ENCODE measurements at places on chromosomes 11 and 22. TPM values are rescaled to one million over a fixed set of nuclear protein-coding genes. Genes with fewer than 3 reads are reported as not detected.

Gene CALCA
- not detected for total RNA-seq

Gene FGF3
- not detected for total RNA-seq

Gene PLAAT2
- not detected for total RNA-seq

Gene SLC22A8
- total RNA-seq = not detected

Gene CALCB
- not detected for total RNA-seq

Gene LINC01488
- not detected for total RNA-seq

Gene NLRP14
- 0.35 TPM for total RNA-seq

Gene GAB4
- total RNA-seq = not detected

Gene CCDC89
- total RNA-seq = 4.4 TPM

Gene PVALB
- total RNA-seq = not detected

Gene JAML
- 8.7 TPM for total RNA-seq

Gene VSIG10L2
- total RNA-seq = 1.1 TPM

Gene DLG2
- 30.2 TPM for total RNA-seq

Gene CSRP3
- total RNA-seq = not detected

Gene CHCHD10
- total RNA-seq = 21.0 TPM

Gene OR51B2
- 1.5 TPM for total RNA-seq

Gene APOBEC3H
- total RNA-seq = not detected

Gene PEX16
- 30.6 TPM for total RNA-seq

Gene TMEM45B
- not detected for total RNA-seq

Gene EMID1
- 30.0 TPM for total RNA-seq

Gene PRAME
- not detected for total RNA-seq

Gene JHY
- 0.88 TPM for total RNA-seq

Gene IGSF9B
- total RNA-seq = 26.8 TPM

Gene C22orf23
- total RNA-seq = 0.76 TPM

Gene GGTLC2
- not detected for total RNA-seq

Gene F2
- not detected for total RNA-seq

Gene E2F8
- total RNA-seq = not detected

Gene TRIM6
- total RNA-seq = 4.3 TPM

Gene RAB1B
- 146 TPM for total RNA-seq

Gene SULT4A1
- total RNA-seq = not detected

Gene MMP13
- not detected for total RNA-seq

Gene MIOX
- total RNA-seq = not detected
